IPS-NIHi11 (cell line): ENCODE measurements at places on chromosomes 6 and 20.

GRCh38 chr20:44166008-44166407, 21.0 kb downstream of the JPH2 start:
- DNase-seq, result no peak

DNA sequence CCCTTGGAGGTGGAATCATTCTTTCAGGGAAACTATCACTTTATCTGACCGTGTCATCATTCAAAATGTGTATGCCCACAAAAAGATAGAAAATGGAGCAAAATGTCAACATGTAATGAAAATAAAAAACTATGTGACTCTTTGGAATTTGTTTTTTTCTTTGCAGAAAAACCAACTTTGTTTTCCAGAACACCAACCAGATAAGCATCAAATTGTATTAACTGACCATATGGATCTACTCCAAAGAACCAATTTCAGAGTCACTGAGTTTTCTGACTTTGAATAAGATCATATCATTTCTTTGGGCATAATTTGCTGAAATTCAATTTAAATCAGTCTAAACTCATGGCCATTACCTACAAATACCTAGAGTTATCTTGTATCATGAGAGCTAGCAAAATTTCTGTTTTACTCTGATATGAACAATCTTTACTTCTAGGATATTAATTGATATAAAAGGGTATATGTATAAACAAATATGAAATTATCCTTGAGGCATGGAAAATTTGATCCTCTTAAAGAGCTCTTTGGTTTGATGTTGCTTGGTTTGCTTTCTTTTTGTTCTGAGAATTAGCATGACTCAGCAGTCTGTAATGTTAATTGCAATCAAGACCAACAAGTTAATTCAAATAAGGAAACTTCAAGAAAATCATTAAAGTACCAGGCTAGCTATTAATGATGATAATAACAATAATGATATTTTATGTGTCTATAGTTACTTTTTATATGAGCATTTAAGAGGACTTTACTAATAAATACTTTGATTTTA, 444.4 kb upstream of the MARCKS start:
- DNase-seq, result no peak

GRCh38 chr6:149194820-149195558, 122.5 kb upstream of the TAB2 start:
- no peak for DNase-seq

DNA sequence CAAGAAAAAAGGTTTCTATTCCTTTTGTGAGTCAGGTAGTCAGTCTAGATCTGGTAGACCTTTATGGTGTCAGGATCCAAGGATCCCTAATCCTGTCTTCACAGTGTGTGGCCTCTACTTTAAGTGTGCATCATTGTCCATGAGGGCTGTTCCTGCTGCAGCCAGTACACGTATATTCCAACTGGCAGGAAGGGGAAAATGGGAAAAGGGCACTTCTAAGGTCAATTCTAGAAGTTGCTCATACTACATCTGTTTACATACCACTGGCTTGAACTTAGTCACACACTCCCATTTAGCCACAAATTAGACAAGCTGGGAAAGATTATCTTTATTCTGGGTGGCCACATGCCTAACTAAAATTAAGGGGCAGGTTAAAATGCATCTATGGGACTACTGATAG, 9.7 kb upstream of the MMS22L start:
- no peak for DNase-seq

DNA sequence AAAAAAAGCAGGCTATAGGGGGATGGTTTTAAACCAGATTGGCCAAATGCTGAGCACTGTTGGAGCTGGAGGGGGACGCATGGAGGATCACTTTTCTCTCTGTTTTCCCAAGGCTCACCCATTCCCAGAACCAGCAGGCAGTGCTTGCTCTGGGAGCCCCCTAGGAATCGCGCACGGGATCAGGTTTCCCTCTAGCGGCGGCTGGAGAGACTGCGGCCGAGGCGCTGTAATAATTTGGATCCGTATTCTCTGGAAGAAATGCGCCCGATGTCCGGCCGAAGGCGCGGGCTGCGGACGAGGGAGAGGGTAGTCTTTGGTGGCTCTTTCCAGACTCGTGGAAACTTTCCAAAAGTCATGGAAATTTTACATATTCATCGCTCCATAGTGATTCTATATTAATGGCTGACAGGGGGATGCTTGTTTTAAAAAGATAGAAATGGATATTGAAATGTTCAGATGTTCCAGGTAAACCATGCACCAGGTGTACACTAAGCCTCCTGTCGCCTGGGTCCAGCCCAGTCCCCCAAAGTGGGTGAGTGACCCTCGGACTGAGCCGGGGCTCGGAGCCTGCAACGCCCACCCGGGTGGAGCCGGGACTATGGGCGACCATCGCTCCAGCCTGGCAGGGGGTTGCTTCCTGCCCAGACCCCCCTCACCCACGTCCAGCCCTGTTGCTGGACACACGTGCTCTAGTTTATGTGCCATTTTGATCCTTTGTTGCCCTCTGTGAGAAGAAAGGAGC, 78.7 kb upstream of the PHACTR3 start:
- DNase-seq, result peak; percentile 80

DNA sequence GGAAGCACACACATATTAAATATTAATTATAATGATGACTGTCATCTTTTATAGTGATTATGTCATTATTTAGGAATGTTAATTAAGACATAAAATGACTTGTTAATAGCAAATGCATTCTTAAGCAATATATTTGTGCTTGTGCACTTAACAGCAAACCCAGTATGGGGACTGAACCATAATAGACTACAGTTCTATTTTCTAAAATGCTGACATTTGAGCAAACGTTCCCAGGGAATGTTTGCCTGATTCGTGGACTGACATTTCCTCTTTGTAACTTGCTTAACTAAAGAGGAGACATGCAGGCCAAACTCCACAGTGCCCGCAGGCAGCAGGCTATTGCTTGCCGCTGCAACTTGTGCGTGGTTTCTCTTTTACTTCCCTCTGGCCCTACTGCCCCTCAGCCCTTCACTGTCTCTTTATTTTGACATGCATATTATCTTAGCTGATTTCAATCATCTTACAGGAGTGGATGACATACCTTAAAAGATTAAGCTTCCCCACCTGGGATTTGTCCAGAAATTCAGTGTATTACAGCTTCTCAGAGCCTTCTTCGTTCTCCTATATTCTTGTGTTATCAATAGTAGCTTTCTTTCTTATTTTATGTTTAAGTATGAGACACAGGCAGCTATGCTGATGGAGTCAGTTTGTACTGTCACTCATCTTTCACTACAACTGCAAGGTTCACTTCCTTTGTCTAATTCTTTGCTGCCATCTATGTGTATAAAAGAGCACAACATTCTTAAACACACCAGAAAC, 141.5 kb downstream of the GMDS start:
- DNase-seq, result peak; percentile 19

- no peak for DNase-seq
Measured at GRCh38 chr6:14174226-14174625, 56.7 kb downstream of the CD83 start.

- no peak for DNase-seq
Measured at GRCh38 chr6:159686703-159687102, 6.3 kb downstream of the SOD2 start.

- DNase-seq, result no peak
Measured at GRCh38 chr6:149915970-149916865, 6.7 kb downstream of the RAET1G start.

GRCh38 chr6:82690283-82690682, 326.7 kb downstream of the TPBG start:
- DNase-seq, result no peak

GRCh38 chr6:53567701-53568100, 22.8 kb upstream of the GCLC start:
- DNase-seq, result no peak

- DNase-seq, result no peak
Measured at GRCh38 chr6:6125495-6125894, 118.8 kb upstream of the NRN1 start.

DNA sequence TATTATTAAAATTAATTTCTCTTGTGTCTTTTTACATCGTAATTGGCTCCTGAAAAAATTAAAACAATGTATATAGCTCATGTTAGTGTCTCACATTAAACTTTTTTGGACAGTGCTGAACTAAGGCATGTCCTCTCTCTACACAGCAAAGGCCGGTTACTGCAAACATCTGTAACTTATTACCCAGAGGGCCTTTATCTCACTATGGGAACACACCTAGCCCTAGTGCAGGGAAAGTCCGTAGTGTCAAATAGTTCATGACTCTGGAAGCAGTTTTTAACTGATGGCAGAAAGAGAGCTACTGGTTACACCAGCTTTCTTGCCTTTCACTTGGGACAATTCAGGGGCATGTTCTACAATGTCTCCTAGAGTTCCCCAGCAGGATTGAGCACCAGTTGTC, 82.2 kb downstream of the PAK5 start:
- DNase-seq, result no peak

DNA sequence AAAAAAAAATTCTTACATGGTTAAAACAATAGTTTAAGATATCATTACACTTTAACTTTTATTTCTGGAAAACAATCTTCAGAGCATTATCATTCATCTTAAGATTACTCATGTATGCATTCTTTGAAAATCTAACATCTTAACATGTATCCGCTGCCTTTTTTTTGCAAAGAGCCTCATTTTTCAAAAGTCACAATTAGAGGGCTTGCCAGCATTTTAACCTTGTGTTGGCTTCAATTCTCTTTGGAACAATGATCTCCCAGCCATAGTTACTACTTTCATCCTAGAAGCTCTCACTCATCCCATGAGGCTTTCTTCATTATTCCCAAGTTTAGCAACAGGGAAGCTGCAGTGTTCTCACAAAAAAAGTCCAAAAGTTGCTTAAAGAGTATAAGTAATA, 330.8 kb downstream of the BCKDHB start:
- no peak for DNase-seq

DNA sequence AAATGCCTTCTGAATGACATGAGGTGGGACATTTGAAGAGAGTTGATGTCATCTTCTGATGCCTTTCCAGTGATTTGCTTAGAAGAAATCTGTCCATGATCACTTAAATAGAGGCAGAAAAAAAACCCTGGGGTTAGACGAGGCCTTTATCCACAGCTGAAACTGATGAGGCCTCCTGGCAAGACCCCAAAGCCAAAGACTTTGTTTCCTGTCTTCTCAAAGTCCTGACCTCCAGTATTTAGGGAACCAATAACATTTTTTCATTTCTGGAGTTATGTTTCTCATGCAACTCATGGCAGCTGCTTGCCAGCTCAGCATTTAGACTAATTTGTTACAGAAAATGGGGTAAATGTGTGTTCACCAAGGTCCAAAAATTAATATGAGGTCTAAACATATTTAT, 248.0 kb upstream of the PRDM1 start:
- no peak for DNase-seq

- no peak for DNase-seq
Measured at GRCh38 chr6:125358898-125359297, 57.1 kb upstream of the HDDC2 start.

DNA sequence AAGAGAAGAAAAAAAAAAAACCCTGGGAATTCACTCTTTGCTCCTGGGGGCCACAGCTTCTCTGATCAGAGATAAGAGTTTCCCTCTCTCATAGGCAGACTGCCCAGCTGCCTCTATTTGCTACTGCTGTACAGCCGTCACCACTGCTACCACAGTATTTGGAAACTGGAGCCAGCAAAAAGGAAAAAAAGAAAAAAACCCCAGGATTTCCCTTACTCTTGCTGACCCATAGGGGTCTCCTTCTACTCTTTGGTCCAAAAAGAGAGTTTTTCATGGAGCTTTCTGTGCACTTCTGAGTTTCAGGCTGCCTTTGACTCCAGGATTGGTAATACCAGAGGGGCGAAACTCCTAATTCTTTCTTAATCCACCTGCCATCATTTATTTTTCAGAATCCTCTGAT, 89.7 kb downstream of the MDGA1 start:
- peak; percentile 49 for DNase-seq

DNA sequence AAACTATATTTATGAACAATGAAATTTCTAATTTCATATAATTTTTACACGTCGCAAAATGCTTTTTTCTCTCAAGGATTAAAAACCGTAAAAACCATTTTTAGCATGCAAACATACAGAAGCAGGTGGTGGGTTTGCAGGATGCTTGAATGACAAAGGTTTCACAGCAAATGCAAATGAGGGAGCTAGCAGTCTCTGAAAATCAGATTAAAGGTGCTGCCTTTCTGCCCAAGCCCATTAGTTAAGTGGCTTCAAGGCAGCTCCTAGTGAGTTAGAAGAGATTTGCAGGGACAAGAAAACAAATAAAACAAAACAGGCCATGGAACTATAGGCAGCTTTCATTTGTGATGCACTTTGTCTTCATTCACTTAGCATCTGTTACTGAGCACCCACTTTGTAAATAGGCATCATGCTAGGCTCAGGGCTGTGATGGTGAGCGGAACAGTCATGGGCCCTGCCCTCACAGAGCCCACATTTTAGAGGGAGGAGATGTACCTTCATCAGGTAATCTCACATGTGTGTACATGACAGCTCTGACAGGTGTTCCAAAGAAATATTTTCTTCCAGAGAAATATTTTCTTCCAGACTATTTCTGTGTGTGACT, 29.5 kb downstream of the NAPB start:
- DNase-seq, result peak; percentile 27

- peak; percentile 86 for DNase-seq
Measured at GRCh38 chr20:59598625-59599310, 5.6 kb upstream of the PHACTR3 start.
